ENCODE measurements at places on chromosomes 1 and 21.

- DNase-seq: no peak
Observed at GRCh38 chr1:77538956-77539518, 143.4 kb downstream of the ZZZ3 start.

- no peak for DNase-seq
Observed at GRCh38 chr21:32523988-32524719, 61.2 kb downstream of the TCP10L start.

DNA sequence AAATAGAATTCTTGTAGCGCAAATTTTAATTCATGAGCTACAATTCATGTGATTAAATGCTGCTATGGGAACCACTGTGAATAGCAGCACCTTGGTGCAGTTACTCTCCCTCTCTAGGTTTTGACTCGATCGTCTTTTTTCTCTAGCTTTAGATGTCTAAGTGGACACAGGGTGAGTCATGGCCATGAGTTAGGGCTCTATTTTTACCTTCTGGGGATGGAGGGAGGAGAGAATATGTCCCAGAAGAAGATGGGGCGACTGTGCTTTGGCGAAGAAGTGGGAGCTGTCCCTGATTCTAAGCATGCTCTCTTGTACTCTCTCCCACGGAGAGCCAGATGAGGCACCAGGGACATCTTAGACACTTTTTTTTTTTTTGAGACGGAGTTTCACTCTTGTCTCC, 1.6 kb upstream of the OR2B11 start:
- no peak for DNase-seq

- no peak for DNase-seq
Observed at GRCh38 chr1:59556802-59557548, 257.8 kb upstream of the HOOK1 start.

GRCh38 chr1:55632906-55633305, 417.7 kb upstream of the USP24 start:
- DNase-seq: no peak

DNA sequence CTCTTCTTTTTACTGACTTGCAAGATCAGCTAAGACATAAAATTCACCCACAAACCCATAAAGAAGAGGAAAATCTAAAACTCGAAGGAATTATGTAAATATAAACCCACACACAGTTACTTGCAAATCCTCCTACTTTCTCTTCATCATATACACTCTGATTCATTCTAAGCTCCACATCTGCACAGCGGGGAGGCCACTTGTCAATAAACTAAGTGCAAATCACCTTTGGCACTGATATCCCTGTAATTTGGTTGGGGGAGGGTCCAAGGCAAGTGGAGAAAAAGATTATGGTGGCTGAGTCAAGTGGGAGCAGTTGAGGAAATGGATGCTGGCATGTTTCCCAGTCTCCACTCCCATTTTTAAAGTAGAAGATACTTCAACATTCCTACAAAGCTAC, 596.5 kb downstream of the MATN1 start:
- no peak for DNase-seq

DNA sequence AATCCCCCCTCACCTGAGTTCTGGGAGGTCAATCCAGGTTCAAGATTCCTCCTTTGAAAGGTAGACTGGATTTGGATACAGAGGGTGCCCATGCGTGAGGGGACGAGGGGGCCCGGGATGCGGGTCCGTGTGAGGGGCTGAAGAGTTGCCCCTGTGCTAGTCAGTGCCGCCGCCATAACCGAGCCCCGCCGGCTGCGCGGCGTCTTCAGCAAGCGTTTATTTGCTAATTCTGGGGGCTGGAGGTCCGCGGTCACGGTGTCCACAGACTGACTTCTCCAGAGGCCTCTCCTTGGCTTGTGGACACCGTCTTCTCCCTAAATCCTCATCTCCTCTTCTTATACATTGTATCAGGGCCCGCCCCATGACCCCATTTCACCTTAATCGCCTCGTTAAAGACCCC, 20.9 kb upstream of the SAMD11 start:
- DNase-seq: no peak

- DNase-seq: no peak
Observed at GRCh38 chr1:87151500-87152421, 176.9 kb upstream of the LMO4 start.

DNA sequence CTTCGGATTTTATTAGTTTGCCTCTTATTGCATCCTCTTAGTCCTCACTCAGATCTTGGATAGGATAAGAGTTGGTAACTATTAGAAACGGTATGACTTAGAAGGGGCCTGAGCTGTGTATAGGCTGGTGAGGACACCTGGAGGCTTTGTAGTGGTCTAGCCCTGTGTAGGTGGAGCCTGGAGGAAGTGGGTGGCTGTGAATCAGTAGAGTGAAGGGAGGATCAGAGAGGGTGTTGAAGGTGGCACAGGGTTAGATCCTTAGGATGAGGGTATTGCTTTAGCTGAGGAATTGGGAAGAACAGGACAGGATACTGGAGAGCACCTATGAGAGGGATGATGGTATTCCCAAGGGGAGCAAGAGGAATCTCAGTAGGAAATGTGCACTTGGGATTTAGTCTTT, 5.7 kb downstream of the VANGL1 start:
- no peak for DNase-seq

Data from activated CD8-positive, alpha-beta memory T cell treated with anti-CD3 and anti-CD28 coated beads for 4 hours (primary cell).